ENCODE measurements at places on chromosomes 5 and 9.

DNA sequence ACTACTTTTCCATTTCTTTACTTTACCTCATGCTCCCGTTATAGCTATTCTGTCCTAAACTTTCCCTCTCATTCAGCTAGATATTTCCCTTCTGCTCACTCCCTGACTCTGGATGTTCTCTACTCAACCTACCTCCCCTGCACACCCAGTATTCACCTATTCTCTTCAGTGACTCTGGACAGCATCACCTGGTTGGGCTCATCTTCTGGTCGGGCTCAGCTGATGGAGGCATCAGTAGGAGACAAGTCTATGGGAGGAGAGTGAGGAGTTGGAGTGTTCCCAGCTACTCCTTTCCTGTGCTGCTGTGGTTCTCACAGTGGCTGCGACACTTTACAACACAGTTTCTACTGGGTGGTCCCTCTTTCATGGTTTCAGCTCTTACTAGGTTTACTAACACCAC lies 493.9 kb downstream of the DMAC1 start:
- no peak for DNase-seq

- DNase-seq: no peak
These were observed 4.1 kb upstream of the IARS1 start for GRCh38 chr9:92297611-92298010.

DNA sequence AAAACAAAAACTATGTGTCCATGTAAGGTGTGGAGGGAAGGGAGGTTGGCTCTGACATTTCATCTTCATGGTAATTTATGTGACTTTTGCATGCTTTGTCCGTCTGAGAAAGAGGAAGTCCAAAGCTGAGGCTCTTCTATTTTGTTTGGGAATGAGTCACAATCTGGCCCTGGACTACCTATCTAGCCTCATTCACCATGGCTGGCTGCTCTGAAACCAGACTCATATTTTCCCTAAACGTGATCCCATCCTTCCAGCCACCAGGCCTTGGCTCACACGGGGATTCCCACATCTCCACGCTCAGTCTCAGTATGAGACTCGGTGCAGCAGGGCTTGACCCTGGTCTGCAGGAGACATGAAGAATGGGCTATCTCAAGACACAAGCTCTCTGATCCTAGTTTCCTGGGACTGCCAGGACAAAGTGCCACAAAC lies 672.8 kb downstream of the ACTL7B start:
- no peak for DNase-seq

DNA sequence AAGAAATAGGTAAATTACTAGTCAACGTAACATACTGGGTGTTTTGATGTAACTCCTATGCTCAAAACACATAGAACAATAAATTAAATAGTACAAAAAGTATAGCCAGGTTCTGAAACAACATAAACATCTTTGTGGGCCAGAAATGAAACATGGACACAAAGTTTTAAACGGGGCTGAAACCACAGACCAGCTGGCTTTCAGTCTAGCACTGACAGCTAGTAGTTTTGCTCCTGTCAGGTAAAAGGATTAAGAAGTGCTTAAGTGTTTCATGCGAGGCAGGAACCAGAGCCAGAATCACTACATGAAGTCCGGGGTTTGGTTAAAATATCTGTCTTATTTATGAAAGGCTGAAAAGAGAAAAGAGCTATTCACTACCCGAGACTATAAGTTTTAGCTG lies 19.5 kb downstream of the DCAF10 start:
- DNase-seq: no peak

DNA sequence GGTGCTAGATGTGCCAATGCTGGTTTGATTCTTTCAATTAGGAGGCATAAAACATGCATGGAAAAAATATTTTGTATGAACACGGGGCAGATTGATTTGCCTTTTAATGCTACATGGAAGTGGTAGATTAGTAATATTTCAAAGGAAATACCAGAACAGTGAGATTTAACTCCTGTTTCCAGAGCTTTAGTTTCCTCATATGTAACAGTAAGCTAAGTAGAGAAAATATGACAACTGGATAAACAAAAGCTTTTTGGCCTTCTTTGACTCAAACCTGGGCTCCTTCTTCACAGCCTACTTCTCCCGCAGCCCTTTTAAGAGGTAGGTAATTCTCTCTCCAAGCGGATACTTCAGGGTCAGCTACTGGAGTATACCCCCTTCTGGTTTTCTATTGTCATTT lies 254.2 kb upstream of the TRPC7 start:
- no peak for DNase-seq

- no peak for DNase-seq
These were observed 246.0 kb downstream of the ENC1 start for GRCh38 chr5:74394528-74394915.

DNA sequence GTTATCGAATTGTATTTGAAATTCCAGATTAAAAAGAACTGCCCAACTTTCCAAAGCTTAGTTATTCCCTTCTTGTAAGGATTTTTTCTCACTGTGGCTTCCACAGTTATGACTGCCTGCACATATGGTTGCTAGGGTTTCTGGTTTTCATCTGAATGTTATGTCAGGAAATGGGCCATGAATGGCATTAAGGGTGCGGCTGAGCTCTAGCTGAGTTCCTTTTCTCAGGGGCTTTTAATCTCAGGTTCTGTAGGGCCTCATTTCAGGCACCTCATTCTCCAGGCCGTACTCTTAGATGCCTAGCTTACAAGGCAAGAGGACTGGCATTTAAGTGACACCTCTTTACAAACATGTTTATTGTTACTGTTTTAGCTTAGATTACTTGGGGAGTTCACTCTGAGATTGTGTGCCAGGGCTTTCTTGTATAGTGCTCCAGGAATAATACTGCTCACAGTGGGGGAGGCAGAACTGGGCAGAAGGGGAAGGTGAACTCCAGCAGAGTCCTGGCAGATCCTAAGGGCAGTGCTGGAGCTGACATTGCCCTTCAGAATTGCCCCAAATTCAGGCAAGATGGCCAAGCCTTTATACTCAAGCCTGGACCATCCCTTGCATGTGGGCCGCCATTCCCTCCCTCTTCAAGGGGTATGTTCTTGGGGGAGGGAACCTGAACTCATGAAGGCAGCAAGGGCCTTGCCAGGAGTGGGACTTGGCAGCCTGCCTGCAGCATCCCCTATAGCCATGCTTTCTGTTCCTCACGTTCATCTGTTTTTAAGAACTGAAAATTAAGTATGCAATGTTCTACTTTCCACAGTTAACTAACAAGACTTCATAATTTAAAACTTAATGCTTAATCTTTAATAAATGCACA lies 111.5 kb downstream of the KDM4C start:
- DNase-seq: no peak

- peak; percentile 58 for DNase-seq
These were observed 10.8 kb downstream of the TCF7 start for GRCh38 chr5:134125039-134126015.

- DNase-seq: no peak
These were observed 8.4 kb downstream of the DAPK1 start for GRCh38 chr9:87505869-87506678.

DNA sequence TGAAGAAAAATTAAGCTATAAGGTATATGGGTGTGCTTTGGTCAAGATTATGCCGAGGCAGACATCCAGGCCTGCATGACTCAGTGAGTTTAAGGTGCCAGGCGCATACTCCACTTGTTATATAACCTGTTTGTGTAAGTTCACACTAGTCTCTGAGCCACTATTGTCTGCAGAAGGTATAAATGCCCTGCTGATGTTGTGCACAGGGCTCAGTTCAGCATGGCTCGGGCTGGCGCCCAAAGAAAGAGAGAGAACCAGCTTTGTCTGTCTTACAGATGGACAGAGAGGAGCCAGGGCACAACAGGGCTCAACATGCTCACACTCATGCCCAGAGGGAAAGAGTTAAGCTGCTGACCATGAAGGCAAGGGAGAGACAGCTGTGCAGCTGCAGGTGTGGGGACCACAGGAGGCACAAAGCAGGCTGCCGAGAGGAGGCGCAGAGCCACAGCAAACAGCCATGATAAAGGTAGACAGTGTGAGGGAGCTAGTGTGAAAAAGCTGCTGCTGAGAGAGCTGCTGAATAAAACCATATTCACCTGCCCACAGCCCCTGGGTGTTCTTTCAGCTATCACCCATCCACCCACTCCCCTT lies 1587.6 kb upstream of the C9orf72 start:
- no peak for DNase-seq

DNA sequence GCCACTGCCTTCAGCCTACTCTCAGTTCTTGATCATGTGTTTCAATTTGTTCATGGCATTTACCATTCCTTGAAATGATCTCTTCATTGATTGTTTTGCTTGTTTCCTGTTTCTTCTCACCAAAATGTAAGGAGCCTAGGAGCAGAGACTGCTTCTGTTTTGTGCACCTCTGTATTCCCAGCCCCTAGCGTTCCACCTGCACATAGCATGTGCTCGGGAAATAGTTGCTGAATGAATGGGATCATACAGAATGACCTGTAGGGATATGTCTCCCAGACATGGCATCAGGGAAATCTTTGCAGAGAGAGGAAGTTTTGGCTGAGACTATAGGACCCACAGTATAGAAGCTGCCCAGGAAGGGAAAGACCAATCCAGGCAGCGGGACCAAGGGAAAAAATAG lies 6.2 kb upstream of the CERCAM start:
- no peak for DNase-seq

- no peak for DNase-seq
These were observed 35.4 kb upstream of the MSH3 start for GRCh38 chr5:80619086-80619485.

- no peak for DNase-seq
These were observed 151.0 kb downstream of the GADD45G start for GRCh38 chr9:89755821-89756220.

- no peak for DNase-seq
These were observed 45.1 kb downstream of the PRRT1B start for GRCh38 chr9:131590449-131590848.

DNA sequence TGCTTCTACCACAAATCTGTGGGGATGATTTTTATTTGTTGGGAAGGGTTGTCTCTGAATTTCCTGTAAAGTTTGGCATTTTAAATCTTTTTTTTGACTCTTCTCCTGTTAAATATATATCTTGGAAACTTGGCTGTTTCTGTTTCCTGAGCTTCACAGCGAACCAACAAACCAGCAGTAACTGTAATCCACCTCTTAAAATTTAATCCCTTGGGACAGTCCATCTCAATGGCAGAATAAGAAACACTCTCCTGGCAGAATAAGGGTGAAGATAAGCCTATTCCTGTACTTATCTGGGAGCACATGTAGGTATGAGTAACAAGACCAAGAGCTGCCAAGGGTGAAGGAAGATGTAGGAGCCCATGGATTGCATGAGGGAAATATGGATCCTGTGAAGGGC lies 73.1 kb upstream of the RPS23 start:
- DNase-seq: no peak
